AML-193 (cell line): ENCODE measurements at places on chromosomes 3 and 15.

- DNase-seq: no peak
These were observed 132.3 kb downstream of the NTRK3 start for GRCh38 chr15:88124199-88124598.

- DNase-seq: no peak
These were observed 274.5 kb downstream of the ZBTB20 start for GRCh38 chr3:114872588-114872987.

- DNase-seq: no peak
These were observed 3.1 kb upstream of the CXCR6 start for GRCh38 chr3:45940004-45940780.

DNA sequence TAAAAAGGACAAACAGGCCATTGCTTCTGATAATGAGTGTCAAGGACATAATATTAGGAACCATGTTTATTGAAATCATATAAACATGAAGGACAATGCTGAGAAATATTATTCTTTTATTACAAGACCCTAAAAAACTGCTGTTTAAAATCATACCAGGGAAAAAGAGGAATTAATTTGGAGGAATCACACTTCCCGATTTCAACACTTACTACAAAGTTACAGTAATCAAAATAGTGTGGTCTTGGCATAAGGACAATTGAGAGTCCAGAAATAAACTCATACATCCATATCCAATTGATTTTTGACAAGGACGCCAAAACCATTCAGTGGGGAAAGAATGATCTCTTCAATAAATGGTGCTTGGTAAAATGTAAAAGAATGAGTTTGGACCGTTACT, 13.0 kb downstream of the CYP1A1 start:
- peak; percentile 25 for DNase-seq

DNA sequence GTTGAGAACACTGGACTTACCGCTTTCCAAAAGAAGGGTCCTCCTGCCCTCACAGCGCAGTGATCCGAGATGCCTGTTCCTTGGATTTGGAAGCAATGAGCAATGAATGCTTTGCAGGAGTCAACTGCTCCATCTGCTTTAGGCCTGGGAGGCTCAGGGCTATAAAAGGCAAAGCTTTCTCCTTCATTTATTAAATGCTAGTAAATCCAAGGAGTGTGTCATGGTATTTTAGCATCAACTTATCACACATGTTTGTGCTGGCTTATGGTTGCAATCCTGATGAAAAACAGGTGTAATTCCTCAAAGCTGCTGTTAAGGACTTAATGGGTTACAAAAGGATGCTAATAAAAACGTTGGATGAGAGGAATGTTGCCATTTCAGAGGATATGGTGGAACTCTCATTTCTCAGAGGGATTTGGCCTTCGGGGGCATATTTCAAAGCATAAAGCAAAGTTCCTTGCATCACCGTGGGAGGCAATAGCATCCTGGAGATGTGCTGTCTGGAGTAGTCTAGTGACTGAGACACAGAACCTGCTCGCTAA, 158.5 kb upstream of the TPM1 start:
- DNase-seq: no peak

GRCh38 chr15:80288131-80288530, 36.1 kb upstream of the CTXND1 start:
- DNase-seq: no peak

GRCh38 chr3:84963137-84963536, 4.3 kb downstream of the CADM2 start:
- no peak for DNase-seq

DNA sequence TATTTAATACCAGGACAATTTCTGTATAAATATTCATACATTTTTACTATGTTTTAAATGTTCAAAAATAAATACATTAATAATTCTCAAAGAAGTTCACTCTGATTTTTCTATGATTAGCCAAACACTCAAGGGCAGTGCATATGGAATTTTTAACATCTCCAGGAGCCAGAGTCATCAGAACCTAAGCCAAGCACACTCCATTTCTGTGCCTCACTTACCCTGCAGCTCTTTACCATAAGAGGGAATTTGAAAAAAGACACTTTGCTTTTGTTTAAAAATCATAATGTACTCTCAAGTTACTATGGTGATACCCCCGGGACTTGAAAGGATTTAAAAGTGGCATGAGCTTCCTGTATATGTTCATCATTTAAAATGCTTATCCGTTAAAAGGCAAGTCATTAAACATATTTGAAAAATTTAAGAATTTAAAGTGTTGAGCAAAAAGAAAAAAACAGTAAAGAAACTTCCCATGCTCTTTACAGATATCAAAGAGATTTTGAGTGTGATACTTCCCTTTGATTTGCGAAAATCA, 747.4 kb upstream of the NECTIN3 start:
- DNase-seq: no peak

DNA sequence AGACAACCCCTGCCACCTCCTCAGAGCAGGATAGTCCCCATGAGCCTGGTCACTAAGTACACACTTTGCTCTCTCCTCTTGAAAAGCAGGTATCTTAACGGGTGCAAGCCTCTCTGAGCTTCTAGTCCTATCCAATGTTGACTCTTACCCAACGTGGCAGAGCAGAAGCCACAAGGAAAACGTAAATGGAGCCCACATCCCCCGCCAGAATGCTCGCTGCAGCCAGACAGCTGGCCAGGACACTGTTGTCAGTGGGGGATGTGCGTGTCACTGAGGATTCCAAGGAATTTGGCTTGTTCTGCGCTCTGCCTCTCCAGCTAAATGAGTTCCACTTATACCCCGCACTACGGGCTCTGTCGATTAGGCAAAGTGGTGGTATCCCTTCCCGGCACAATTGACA, 67.8 kb upstream of the IGF1R start:
- no peak for DNase-seq

GRCh38 chr15:76163457-76164295, 103.9 kb downstream of the TMEM266 start:
- no peak for DNase-seq

DNA sequence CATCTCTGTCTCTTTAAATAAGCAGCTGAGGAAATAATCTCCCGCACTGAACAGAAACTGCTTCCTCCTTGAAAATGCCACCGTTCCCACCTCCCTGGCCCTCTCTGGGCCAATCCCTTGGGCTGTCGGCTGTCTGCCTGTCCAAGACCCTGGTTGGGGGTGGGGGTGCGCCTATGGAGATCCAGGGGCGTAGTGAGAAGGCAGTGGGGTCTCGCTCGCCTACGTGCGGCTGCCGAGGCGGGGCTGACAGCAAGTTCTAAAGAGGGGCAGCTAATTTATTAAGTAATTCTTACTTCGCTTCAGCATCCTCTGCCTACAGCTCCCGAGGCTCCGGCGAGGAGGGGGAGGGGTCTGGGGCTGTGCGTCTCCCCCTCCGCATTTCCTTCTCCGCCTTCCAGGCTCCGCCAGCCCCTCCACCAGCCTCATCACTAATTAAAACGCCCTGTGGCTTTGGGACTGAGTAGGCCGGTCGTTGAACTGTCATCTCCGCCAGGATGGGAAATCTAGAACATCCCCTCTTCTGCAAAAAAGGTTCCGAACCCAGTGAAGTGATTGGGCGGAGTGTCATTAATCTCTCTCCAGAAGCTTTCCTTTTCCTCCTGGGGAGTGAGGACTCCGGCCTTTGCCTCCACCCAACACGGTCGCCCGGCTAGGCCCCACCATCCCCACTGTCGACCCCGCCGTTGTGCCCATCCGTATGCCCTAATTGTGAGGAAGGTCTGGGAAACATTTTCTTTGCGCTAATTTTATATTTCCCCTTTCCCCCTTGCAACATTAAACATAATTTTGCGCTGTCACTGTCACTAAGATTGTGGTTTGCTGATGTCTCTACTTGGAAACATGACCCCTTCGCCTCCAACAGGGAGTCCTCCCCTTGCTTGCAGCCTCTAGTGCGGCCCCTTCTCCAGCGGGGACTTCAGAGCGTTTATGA, 16.9 kb downstream of the NR2F2 start:
- DNase-seq: no peak

GRCh38 chr3:84991422-84991900, 32.7 kb downstream of the CADM2 start:
- DNase-seq: no peak

DNA sequence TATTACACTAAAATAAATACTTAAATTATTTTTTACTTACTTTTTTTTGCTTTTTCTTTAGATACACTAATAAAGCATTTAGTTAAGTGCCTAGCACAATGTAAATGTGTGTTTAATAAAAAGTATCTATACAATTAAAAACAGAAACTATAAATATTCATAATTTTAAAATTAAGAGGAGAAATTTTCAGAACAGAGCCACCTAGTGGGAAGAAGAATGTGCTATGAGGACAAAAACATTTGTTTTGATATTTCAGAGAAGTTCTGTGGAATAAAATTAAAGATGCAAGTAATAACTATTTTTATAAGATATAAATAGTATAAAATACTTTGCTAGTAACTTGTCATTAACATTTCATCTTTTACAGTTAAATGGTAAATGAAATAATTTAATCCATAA, 33.6 kb upstream of the PLSCR5 start:
- DNase-seq: peak; percentile 7

DNA sequence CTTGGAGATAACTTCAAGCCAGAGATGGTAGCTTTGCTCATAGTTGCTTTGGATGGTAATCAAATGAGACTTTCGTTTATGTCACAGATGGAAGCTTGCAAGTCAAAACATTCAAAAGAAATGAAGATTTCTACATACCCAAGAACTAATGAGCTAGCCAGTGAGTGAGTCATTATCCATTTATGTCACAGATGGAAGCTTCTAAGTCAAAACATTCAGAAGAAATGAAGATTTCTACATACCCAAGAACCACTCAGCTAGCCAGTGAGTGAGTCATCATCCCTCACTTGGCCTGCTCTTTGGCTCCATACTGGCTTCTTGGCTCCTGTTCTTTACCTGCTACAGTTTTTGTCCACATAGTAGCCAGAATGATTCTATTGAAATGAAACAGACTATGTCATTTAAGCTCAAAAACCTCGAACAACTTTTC, 559.8 kb upstream of the CBLB start:
- DNase-seq: peak; percentile 5

DNA sequence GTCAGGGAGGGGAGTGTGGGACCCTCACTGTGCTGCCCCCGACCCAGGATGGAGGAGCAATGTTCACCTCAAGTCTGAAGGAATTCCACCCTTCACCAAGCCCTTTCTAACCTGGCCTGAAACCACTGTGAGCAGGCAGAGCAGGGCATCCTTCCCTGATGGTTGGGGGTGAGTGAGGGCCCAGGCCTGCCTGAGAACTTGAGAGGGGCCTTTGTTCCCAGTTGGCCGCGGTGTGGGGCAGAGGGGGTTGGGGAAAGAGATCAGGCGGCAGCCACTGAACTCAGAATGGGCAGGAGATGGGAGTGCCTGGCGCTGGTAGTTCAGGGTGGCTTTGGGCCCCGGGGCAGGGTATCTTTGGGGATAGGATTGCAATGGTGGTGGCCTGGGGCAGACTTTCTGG, 103.5 kb upstream of the RPL32 start:
- DNase-seq: no peak

- no peak for DNase-seq
These were observed 60.4 kb upstream of the POU1F1 start for GRCh38 chr3:87336761-87337160.

GRCh38 chr3:12483410-12483809, 870 bp upstream of the TSEN2 start:
- DNase-seq: no peak

GRCh38 chr3:133123636-133124035, 85.4 kb downstream of the TMEM108 start:
- DNase-seq: no peak

DNA sequence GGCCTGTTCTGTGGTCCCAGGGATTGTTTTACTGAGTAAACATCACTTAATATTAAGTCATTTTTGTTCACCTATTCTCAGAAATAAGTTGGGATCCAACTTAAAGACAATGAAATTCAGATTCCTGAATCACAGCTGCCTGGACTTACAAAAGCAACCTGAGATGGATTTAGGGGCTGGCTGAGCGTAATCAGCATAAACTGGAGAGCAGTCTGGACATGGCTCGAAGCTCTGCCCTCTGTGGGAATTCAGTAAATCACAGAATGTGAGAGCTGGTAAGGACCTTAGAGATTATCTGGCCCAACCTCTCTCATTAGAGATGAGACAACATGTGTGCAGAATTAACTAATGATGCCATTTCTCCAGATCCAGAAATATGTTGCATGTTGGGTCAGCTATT, 23.7 kb downstream of the CCDC80 start:
- DNase-seq: no peak

- DNase-seq: no peak
These were observed 26.2 kb downstream of the MAGEF1 start for GRCh38 chr3:184685646-184686045.
